ENCODE measurements at places on chromosomes 4 and X. TPM values are rescaled to one million over a fixed set of nuclear protein-coding genes. Genes with fewer than 3 reads are reported as not detected.

DNA sequence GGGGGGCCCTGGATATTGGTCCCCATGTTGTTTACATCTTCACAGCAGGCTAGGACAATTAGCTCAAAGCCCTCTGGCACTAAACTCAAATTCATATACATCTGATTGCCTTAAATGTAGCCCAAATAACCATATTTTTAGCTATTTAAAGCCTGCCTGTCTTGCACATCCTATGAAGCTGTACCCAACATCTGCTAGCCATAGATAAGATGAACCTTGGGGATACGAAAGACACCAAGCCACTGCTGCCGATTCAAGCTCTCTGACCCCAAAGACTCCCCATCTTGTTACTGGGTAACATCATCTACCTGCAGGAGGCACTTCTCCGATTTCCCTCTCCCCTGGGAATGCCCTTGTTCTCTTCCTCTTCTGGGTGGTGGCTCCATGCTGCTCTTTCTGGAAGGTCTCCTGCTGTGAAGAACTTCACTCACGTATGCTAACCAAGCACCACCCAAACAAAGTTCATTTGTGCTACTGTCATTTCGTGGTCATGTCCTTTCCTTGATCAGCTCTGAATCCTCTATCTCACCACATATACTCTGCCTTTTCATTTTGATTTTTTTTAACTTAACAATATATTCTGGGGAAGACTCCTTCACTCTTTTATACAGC is 107.7 kb upstream of the ATXN3L start:
- no peak for ATAC-seq

- no peak for ATAC-seq
These were observed 92.8 kb downstream of the MAML3 start for GRCh38 chr4:140061194-140061593.

DNA sequence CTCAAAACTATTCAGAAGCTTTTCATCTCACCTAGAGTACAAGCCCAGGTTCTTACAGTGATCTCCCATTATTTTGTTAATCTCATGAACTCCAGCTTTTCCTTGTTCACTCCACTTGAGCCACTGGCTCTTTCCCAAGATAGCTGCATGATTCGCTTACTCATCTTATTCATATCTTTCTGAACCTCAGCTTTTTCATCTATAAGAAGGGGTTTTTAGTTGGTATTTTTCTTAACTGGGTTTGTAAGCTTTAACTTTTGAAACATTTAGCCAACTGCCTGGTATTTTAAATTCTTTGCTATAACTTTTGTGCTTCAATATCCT is 24.0 kb downstream of the GIMD1 start:
- ATAC-seq, result no peak

Gene UGT2B7
- not detected for total RNA-seq

DNA sequence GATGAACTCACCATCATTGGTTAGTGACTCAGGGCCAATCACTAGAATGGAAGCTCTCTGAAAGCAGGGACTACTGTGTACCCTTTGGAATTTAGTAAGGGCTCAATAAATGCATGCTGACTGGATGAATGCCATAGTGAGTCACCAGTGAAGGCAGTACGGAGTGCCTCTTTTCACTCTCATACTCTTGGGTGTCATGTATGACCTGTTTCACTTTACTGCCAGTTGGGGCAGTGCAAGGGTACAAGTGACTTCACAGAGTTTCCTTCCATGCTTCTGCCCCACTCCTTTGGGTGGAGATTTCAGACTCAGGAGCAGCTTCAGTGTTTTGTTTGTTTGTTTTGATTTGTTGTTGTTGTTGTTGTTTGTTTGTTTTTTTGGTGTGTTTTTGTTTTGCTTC is 57.7 kb downstream of the SOX3 start:
- no peak for ATAC-seq

DNA sequence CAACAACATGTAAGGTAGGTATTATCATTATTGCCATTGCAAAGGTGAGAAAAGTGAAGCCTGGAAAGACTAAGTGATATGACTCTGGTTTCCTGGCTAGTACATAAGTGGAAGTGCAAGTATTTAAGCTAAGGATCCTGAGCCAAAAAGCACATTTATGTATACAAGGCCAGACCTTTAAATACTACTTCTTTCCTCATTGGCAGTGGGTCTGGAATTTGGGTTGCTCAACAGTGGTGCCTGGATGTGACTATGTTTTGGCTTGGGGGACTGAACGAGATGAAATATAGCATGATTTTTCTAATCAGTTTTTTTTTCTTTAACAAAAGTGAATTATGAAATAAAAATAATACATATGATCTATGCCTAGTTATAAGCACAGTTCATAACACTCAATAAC is 7.4 kb upstream of the FGF13 start:
- no peak for ATAC-seq

Gene MTMR8
- 2.1 TPM for total RNA-seq

Gene CCNQ
- total RNA-seq, result 18.2 TPM

Gene RNF212
- total RNA-seq, result 1.4 TPM

GRCh38 chr4:165537028-165537648 is 158.3 kb downstream of the CPE start:
- peak; percentile 62 for ATAC-seq

DNA sequence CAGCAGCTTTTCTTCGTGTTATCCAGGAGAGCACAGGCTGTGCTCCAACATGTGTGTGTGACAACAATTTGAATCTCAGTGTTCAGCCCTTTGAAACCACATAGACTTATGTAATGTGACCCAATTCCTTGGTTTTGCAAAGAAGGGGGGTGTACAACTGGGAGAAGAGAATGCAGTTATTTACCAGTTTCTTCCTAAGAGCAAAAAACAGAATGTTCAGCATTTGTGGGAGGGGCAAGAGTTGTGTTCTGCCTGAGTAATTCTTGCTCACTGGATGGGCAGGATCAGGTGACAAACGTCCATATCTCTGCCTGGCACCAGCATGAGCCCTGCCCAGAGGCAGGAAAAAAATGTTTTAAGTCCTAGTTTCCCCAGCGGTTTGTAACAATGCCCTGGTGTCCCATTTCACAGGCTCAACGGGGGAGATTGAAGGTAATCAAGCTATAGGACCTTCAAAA is 72.0 kb downstream of the PRPS1 start:
- peak; percentile 78 for ATAC-seq

Gene FHDC1
- total RNA-seq, result 5.9 TPM

Gene TMSB15A
- not detected for total RNA-seq

Gene CPE
- total RNA-seq, result 15.4 TPM

Data from esophagus mucosa (tissue), 1 donor.